Cortex of kidney (tissue), 1 donor: ENCODE measurements at places on chromosomes 5 and 9.

- DNase-seq, result no peak
Observed at GRCh38 chr9:38334234-38334633, 58.3 kb upstream of the ALDH1B1 start.

- no peak for DNase-seq
Observed at GRCh38 chr5:158014372-158014771, 155.4 kb upstream of the CLINT1 start.

GRCh38 chr5:32290922-32291321 is 21.8 kb downstream of the MTMR12 start:
- no peak for DNase-seq

- no peak for DNase-seq
Observed at GRCh38 chr5:155106221-155106620, 92.7 kb downstream of the KIF4B start.

- DNase-seq, result no peak
Observed at GRCh38 chr9:116674210-116674980, 12.7 kb upstream of the TRIM32 start.

- DNase-seq, result no peak
Observed at GRCh38 chr5:96565582-96566265, 96.5 kb upstream of the CAST start.

DNA sequence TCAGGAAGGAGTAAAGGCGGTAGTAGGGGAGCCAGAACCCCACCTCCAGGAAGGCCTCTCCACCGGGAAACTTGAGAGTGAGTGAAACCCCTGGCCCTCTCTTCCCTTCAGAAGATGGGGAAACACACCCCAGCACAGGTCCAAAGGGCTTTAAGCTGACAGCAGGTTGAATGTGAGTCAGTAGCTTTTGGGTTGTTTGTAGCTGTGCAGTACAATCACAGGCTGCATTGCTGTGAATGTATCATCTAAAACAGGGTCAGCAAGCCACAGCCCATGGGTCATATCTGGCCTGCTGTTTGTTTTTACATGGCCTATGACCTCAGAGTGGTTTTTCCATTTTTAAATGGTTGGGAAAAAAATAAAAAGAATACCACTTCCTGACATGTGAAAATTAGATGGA is 10.0 kb downstream of the OTULINL start:
- no peak for DNase-seq

- DNase-seq, result no peak
Observed at GRCh38 chr9:21686738-21687137, 115.7 kb upstream of the MTAP start.

GRCh38 chr5:128487041-128487440 is 51.0 kb downstream of the FBN2 start:
- DNase-seq, result no peak

DNA sequence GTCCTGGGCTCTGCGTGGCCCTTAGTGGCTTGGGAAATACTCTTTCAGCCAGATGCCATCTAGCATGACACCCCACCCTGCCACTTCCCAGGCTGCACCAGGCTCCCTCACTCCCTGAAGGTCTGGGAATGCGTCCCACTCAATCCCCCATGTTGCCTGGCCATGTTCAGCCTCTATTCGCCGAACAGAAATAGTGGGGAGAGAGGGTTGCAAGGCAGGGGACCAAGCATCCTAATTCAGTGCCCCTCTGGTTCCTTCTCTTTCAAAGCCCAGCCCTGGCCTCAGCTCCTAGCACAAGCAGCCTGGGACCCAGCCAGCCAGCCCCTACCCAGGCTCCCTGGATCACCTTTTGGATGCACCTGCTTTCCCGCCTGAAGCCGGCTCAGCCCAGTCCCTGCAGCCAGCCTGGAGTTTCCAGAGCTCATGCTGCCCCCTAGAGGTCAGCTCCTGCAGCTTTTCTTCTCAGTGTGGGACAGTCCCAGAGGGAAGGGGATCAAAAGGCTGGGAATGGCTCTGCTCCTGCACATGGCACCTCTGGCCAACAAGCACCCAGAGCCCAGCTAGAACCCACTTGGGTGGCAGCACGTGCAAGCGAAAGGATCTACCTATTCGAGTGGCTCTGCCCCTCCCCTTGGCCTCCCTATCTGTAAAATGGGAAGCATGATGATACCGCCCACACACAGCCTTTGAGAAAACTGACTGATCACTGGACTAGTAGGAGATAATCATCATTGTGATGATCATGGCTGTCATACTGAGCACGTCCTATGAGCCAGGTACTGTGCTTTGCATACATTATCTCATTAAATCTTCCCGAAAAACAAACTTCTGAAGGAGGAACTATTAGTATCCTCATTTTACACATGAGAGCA is 48.7 kb upstream of the C5orf58 start:
- no peak for DNase-seq

- no peak for DNase-seq
Observed at GRCh38 chr5:7754997-7755596, 95.8 kb downstream of the CFAP90 start.

DNA sequence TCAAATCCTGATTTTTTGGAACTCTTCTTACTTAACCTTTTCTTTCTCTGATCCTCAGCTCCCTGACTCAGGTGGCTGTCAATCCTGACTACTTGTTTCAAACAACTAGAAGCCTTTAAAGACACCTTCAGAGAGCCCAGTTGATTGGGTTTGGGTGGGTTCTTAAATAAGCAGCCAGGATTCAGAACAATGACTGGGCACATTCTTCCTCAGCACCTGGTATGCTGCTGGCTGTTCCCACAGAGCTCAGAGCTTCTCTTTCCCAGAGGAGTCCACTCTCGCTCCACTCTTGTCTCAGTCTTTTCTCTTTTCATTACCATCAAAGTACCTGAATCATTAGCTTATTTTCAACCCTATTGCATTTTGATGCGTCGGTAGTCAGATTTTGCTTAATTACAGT is 22.5 kb downstream of the PCSK5 start:
- DNase-seq, result no peak

GRCh38 chr9:130921300-130921988 is 17.6 kb downstream of the FIBCD1 start:
- no peak for DNase-seq

GRCh38 chr5:160646033-160646432 is 206.0 kb downstream of the ATP10B start:
- no peak for DNase-seq

GRCh38 chr5:139273322-139273571 is 20.3 kb upstream of the MATR3 start:
- no peak for DNase-seq

DNA sequence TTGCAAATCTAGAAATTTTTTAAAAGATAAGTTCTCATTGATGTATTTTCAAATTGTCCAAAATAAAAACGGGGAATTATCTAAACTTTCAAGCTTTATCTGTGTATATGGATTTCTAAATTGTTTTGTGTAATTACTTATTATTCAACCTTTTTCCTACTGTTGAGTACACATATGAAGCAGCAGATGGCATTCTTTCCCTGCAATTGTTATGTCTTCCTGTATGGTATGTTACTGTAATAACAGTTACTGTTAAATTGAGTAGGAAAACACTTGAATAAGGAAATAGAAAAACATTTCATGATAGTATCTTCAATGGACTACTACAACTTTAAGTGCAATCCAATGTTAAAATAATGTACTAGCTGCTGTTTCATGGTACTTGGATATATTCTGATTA is 124.8 kb downstream of the RANBP17 start:
- DNase-seq, result no peak

DNA sequence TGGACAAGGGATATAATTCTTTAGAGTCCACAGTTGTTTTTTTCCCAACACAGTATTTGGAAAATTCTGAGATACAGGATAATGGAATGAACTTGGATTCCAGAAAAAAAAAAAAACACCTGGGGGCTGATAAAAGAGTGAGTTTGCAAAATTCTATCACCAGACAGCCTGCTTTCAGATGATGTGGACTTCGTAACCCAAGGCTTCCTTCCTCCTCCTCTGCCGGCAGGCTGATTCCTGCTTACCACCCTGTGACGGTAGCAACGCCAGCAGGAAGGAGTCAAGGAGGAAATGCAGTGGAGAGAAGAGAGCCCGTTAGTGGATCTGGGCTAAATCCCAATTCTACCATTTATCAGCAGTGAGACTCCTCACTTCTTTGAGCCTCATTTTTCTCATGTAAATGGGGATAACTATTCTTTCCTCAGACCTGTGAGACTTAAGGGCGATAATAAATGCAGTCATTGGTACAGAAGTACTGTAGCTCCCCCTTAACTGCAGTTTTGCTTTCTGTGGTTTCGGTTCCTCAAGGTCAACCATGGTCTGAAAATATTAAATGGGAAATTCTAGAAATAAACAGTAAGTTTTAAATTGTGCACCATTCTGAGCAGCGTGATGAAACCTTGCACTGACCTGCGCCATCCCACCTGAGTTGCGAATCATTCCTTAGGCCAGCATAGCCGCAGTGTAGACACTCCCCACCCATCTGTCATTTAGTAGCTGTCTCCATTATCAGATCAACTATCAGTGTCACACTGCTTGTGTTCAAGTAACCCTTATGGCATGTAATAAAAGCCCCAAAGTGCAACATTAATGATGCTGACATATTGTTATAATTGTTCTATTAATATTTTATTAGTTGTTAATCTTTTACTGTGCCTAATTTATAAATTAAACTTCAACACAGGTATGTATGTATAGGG is 71.4 kb downstream of the DCP2 start:
- DNase-seq, result no peak

DNA sequence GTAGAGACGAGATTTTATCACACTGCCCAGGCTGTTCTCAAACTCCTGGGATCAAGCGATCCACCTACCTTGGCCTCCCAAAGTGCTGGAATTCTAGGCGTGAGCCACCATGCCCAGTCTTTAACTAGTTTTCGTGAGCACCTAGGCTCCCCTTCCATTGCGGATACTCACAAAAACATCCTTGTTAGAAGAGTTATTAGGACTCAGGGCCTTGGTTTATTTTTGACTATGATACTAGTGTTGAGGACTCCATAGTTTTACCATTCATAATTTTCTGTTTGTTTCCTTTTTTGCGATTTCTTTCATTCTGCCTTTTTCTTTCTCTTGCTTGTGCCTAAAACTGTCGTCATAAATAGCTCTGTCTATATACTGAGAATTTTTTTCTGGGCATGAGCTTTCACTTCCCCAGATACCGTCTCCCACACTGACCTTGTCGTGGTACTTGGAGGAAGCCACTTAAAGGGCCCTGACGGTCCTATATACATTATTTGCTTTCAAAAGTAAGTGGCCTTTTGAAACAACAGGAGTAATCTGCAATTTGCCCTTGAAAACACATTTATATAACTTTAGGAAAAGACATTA is 5.2 kb downstream of the F2R start:
- DNase-seq, result no peak
